Right atrium auricular region (tissue), 2 donors: ENCODE measurements at places on chromosomes 2 and 18. TPM values are rescaled to one million over a fixed set of nuclear protein-coding genes. Genes with fewer than 3 reads are reported as not detected.

GPBAR1 gene
- 10.7 TPM for total RNA-seq

LONRF2 gene
- 18.9 TPM for total RNA-seq

PRSS56 gene
- total RNA-seq: 0.20 TPM

DNA sequence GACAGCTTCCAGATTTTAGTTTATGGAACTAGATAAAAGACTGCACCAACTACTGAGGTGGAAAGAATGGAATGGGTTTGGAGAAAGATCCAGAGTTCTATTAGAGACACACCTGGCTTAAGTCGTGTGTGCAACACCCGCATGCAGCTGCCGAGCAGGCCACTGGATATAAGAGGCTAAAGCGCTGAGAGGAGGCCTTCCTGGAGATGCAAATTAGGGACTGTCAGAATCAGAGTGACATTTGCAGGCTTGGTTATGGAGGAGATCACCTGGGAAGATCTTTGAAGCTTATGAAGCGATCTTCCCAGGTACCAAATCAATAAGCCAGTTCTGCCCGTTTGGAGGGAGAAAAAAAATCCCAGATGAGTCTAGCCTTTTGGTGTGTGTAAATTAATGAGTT lies 30.4 kb upstream of the KLHL29 start:
- peaks cover 16% of the 10 kb centered on the region for H3K4me1 ChIP-seq
- DNase-seq: no peak
- H3K27me3 ChIP-seq: no peaks in the 10 kb centered on the region

DNA sequence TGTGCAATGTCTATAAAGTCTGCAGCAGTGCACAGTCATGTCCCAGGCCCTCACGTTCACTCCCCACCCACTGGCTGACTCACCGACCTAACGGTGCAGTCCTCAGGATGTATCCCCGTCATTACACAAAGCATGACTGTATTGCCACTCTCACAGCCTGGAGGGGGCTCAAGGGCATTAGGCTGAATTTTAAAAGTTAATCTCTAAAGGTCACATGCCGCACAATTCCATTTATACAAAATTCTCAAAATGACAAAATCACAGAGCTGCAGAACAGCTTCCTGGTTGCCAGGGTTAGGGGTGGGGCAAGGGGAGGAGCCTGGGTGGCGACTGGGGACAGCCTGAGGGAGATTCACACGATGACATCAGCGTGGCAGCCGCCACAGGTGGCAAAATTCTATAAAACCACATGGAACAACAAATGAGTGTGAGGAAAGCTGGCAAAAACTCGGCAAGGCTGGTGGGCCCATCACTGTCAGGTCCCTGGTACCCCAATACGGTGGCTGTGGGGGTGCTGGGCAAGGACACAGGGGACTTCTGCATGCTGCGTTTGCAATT lies 97.6 kb downstream of the NDUFA10 start:
- H3K4me3 ChIP-seq: no peak overlapping the region
- DNase-seq: peak; percentile 54

DNA sequence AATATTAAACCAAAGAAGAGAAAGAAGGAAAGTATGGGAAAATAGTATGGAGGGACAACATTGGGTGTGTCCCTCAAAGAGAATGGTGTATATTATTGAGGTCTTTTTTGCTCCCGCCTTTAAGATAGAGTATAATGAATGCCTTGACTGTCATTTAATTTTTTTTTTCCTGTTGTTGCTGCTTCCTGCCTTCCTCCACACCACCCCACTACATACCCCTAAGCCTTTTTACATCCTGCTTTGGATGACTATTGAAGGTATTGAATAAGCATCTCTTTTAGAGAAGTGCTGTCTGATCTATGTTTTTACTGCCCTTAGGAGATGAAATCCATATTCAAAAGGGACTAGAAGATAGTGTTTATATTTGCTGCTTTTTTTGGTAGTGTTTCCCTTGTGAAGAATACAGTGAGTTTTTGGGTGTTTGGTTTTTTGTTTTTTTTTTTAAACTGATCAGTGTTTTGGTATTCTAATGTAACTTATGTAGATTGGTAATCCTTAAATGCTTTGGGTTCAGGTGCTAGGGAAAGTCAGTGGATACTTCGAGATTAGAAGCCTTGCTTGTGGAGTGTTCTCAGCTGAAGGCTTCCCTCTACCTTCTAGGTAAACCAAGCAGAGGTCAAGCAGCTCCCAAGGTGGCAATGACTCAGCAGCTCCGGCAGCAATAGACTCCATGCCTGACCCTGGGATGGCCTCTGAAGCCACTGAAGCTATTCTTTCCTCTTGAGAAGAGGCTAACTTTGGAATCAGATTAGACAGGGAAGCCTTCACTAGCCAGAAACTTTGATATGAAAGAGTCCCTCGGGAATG lies 5.0 kb downstream of the FZD7 start:
- no peak overlapping the region for H3K4me3 ChIP-seq
- no peak for DNase-seq
- H3K27me3 ChIP-seq: no peaks in the 10 kb centered on the region
- H3K27ac ChIP-seq: peak overlapping the region; percentile 62
- H3K4me1 ChIP-seq: no peaks in the 10 kb centered on the region
- no peaks in the 10 kb centered on the region for H3K36me3 ChIP-seq

DNA sequence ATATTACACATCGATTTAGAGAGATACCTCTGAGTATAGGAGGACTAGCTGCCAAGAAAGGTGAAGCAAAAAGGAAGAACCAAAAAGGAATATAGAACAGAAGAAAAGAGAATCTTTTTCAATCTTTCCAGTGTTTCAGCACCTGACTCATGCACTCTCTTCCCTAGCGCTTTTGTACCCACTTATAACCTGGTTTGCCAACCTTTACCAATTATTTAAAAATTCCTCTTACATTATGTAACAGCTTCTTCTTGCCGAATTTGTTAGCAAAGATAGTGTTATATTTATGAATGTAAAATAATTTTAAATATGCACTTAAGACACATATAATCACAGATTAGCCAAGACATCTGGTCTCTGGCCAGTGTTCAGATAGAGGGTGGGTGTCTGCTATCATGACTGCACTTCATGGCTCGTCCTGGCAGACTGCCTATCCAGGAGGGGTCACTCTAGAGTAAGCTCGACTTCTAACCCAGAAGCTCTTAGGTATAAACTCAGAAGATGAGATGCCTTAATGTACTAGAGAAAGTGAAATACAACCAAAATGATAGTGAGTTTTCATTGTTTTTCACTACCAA lies 122.9 kb downstream of the ATAD2B start:
- no peaks in the 10 kb centered on the region for H3K36me3 ChIP-seq
- no peak overlapping the region for H3K27ac ChIP-seq
- H3K27me3 ChIP-seq: no peaks in the 10 kb centered on the region
- no peak overlapping the region for H3K4me3 ChIP-seq
- no peak for DNase-seq

GRCh38 chr2:55120634-55121359 lies 70.5 kb upstream of the RTN4 start:
- H3K4me3 ChIP-seq: no peak overlapping the region
- no peaks in the 10 kb centered on the region for H3K36me3 ChIP-seq
- H3K27me3 ChIP-seq: no peaks in the 10 kb centered on the region

DNA sequence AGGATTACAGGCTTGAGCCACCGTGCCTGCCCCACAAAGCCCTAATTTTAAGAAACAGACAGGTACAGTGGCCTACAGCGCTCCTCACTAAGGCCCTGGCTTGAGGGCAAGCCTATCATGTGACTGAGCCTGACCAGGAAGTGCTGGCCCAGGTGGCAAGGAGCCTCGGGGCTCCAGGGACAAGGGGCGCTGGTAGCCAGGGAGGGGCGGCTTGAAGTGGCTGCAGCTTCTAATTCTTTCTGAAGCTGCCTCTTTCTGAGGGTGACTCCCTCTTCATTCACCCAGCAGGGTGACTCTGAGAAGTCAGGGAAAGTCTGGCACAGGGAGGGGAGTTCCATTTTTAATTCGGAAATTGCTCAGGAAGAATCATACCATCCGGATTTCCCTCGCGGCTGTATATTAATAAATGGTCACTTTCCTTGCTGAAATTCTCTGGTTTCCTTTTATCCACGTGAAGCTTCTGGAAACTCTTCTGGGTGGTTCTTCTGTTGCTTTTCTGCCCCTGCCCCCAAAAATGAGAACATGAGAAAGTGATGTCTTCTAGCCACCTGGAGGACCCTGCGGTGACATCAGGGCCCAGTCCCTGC lies 115.7 kb downstream of the FAM210A start:
- peak overlapping the region; percentile 92 for H3K27ac ChIP-seq
- no peaks in the 10 kb centered on the region for H3K27me3 ChIP-seq
- DNase-seq: peak; percentile 57
- peak overlapping the region; percentile 32 for H3K4me3 ChIP-seq
- H3K4me1 ChIP-seq: peaks cover 54% of the 10 kb centered on the region

DNA sequence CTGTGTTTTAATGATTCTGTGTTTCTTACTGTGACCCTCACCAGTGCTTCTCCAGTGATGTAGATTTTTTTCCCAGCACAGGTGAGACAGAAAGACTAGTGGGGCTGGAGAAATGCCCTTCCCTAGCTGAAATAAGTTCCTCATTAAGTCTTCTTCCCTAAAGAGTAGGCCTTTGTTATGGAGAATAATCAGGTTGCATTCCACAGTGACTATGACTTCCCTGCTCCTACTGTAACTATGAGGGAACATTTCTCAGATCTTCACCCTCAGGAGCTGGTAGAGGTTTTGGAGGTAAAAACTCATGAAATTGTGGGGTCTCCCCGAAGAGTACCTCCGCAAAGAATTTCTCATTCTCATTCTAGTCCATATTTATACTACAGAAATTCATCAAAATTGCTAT lies 286.2 kb downstream of the GRB14 start:
- no peaks in the 10 kb centered on the region for H3K36me3 ChIP-seq
- no peak for DNase-seq

DNA sequence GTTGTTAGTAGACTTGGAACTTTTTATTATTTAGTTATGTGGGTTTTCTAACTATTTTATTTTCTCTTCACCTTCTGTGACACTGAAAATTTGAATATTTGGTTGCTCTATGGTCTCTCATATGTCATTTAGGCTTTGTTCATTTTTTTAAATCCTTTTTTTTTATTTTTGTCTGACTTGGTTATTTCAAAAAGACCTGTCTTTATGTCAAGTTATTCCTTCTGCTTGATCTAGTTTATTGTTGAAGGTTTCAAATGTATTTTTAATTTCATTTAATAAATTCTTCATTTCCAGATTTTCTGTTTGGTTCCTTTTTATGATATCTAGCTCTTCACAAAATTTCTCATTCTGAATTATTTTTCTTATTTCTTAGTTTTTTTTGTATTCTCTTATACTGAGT lies 160.6 kb upstream of the ATP5MC3 start:
- no peak for DNase-seq
- H3K4me1 ChIP-seq: no peaks in the 10 kb centered on the region
- H3K27me3 ChIP-seq: no peaks in the 10 kb centered on the region
- no peak overlapping the region for H3K4me3 ChIP-seq
- H3K27ac ChIP-seq: no peak overlapping the region

DNA sequence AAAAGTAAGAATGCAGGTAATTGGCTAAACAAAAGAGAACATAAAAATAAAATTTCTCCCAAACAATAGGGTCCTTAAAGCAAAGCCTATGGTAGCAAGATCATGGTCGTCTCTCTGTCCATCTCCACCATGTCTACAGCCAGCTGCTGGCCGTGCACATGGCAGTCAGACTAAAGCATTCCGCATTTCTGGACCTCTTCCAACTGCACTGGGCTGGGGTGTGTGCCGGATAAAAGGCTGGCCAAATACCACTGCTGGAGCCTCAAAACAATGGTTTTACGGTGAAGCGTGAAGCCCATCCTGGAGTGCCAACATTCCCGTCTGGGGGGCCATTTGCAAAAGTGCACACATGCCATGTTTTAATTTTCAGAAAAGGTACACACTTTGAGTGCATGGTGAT lies 74.8 kb upstream of the PIEZO2 start:
- no peak overlapping the region for H3K27ac ChIP-seq
- no peaks in the 10 kb centered on the region for H3K4me1 ChIP-seq
- DNase-seq: no peak
- no peaks in the 10 kb centered on the region for H3K36me3 ChIP-seq
- no peaks in the 10 kb centered on the region for H3K27me3 ChIP-seq

DNA sequence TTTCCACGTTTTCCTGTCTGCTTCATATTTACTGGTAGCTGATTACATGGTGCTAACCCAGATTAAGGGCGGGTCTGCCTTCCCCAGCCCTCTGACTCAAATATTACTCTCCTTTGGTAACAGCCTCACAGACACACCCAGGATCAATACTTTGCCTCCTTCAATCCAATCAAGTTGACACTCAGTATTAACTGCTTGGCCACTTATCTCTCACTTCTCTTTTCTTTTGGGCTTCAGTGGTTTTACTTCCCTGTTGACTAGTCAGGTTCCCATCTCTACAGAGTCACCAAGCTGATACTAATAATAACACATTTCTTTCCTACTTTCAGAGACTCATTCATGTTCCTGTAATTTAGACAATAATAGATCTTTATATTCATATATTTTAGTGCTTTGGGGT lies 302.2 kb upstream of the MAP2 start:
- no peak overlapping the region for H3K4me3 ChIP-seq
- no peak for DNase-seq
- no peaks in the 10 kb centered on the region for H3K4me1 ChIP-seq

DNA sequence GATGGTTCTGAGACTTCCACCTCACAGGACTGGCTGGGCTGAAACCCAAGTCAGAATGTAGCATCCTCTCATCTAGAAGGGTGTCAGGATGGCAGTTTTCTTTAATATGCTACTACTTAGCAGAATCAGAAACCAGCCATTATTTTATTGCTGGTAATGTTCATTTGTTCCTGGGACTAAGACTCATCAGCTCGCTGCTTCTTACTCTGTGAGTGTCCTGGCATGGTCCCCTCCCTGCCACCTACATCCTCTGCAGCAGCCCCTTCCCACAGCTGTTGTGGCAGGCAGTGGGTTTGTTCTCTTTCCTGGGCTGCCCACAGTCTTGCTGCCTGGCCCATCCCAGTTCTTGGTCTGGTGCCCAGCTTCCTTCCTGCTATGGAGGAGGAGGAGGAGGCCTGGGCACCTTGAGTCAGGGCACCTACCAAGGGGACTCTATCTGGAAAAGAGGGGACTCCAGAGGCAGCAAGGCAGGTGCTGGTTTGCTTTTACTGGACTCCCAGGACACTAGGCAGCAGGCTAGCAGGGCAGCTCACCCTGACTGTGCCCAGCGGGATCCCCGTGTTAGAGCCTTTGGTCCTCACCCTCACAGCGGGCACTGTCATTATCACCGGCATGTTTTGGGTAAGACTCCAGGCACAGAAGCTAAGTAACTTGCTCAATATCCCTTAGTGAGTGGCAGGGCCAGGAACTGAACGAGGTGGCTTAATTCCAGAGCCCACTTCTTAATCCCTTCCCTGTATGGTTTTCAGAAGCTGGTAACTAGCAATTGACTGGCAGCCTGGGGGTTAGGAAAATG lies 62.1 kb downstream of the LRRFIP1 start:
- no peak for DNase-seq
- H3K4me3 ChIP-seq: no peak overlapping the region
- H3K27ac ChIP-seq: peak overlapping the region; percentile 93
- H3K4me1 ChIP-seq: peaks cover 69% of the 10 kb centered on the region

GRCh38 chr2:21330786-21331391 lies 207.1 kb downstream of the TDRD15 start:
- DNase-seq: no peak
- no peak overlapping the region for H3K27ac ChIP-seq
- no peak overlapping the region for H3K4me3 ChIP-seq
- H3K36me3 ChIP-seq: no peaks in the 10 kb centered on the region
- H3K27me3 ChIP-seq: no peaks in the 10 kb centered on the region
